ENCODE measurements at places on chromosomes 5 and 9. TPM values are rescaled to one million over a fixed set of nuclear protein-coding genes. Genes with fewer than 3 reads are reported as not detected.

Gene PROB1
- total RNA-seq = 0.38 TPM

Gene GMCL2
- total RNA-seq = not detected

Gene ANKRD20A1
- total RNA-seq = 1.1 TPM

Gene COL23A1
- total RNA-seq = 0.08 TPM

Gene CARTPT
- total RNA-seq = not detected

Gene NANS
- 77.2 TPM for total RNA-seq

Gene MAMDC2
- total RNA-seq = 2.7 TPM

Gene FBP2
- not detected for total RNA-seq

Gene MTREX
- 80.0 TPM for total RNA-seq

Gene CDH6
- 11.9 TPM for total RNA-seq

Gene PCDHGB4
- total RNA-seq = 22.8 TPM

Gene ARRDC3
- 114 TPM for total RNA-seq

Gene SLCO6A1
- total RNA-seq = not detected

Gene HTR1A
- not detected for total RNA-seq

Gene SCGB3A1
- total RNA-seq = not detected

Gene ABCA1
- total RNA-seq = 79.8 TPM

Gene LCN1
- total RNA-seq = not detected

Gene CDKN2B-AS1
- total RNA-seq = 2.7 TPM

Gene TLX3
- not detected for total RNA-seq

Gene FAM114A2
- 48.3 TPM for total RNA-seq

Gene DAB2IP
- 7.7 TPM for total RNA-seq

Gene RAB3C
- not detected for total RNA-seq

Gene MED22
- total RNA-seq = 63.1 TPM

Gene FOXD4
- total RNA-seq = 0.23 TPM

Gene CDC25C
- total RNA-seq = 2.3 TPM

Gene FGF1
- 3.8 TPM for total RNA-seq

Gene GFRA3
- under 0.01 TPM for total RNA-seq

Gene IFNA2
- not detected for total RNA-seq

Gene KLHL3
- 3.4 TPM for total RNA-seq

Gene FAM153A
- not detected for total RNA-seq

Gene SH3RF2
- 0.59 TPM for total RNA-seq

Gene SLC34A3
- not detected for total RNA-seq

Gene RFX3
- total RNA-seq = 2.0 TPM

Gene ZDHHC11B
- total RNA-seq = 0.12 TPM

Gene PCDHGC4
- total RNA-seq = 0.90 TPM

Gene EMB
- 0.94 TPM for total RNA-seq

Gene NTRK2
- 0.38 TPM for total RNA-seq

Gene SHOC1
- not detected for total RNA-seq

Gene TMEM171
- 5.1 TPM for total RNA-seq

Gene PCDHB3
- 1.1 TPM for total RNA-seq

Gene SPINK13
- not detected for total RNA-seq

Gene WWC1
- total RNA-seq = 0.38 TPM

Gene TLE4
- total RNA-seq = 4.3 TPM

Gene ENTPD2
- not detected for total RNA-seq

Gene INSL4
- total RNA-seq = not detected

Gene LCN10
- not detected for total RNA-seq

Gene SNX24
- total RNA-seq = 23.1 TPM

Gene SLC6A18
- total RNA-seq = not detected

Gene CDKN2A
- 19.0 TPM for total RNA-seq

Gene ACSL6
- 0.12 TPM for total RNA-seq

Gene IRX2
- total RNA-seq = 1.9 TPM

Gene ZNF462
- total RNA-seq = 15.3 TPM

Gene AQP7
- total RNA-seq = 1.6 TPM
